ENCODE measurements at places on chromosomes 11 and 22. TPM values are rescaled to one million over a fixed set of nuclear protein-coding genes. Genes with fewer than 3 reads are reported as not detected.
A peak's percentile ranks its signal among the peaks of the same experiment; 100 is the strongest.

- H3K4me3 ChIP-seq = no peak overlapping the region
- peaks cover 13% of the 10 kb centered on the region for H3K36me3 ChIP-seq
- H3K27me3 ChIP-seq = peaks cover 8% of the 10 kb centered on the region
- no peak for DNase-seq
- H3K4me1 ChIP-seq = no peaks in the 10 kb centered on the region
These were observed 5.1 kb upstream of the KRTAP5-9 start for GRCh38 chr11:71542879-71543777.

- H3K4me3 ChIP-seq = no peak overlapping the region
- H3K27me3 ChIP-seq = peaks cover 4% of the 10 kb centered on the region
- no peak overlapping the region for H3K27ac ChIP-seq
- H3K4me1 ChIP-seq = peaks cover 3% of the 10 kb centered on the region
These were observed 70.5 kb downstream of the PKNOX2 start for GRCh38 chr11:125235071-125235471.

DNA sequence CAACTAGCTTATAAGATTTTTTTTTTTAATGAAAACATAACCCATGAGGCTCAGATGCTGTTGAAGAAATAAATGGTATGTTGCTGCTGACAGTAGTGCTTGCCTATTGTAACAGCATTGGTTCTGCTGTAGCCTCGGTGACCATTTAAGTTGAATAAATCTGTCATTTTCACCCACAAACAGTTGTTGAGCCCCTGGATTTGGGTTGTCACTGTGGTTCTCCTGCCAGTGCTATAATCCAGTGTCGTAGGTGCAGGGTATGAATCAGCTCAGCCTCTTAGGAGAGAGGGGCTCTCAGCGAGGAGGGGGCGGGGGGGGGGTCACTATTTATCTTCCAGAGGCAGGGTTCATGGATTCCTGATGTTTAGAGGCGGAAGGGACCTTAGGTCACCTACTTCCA, 49.9 kb upstream of the HORMAD2 start:
- H3K27me3 ChIP-seq = no peaks in the 10 kb centered on the region
- H3K4me3 ChIP-seq = no peak overlapping the region
- no peaks in the 10 kb centered on the region for H3K4me1 ChIP-seq
- H3K36me3 ChIP-seq = no peaks in the 10 kb centered on the region
- H3K27ac ChIP-seq = no peak overlapping the region

DNA sequence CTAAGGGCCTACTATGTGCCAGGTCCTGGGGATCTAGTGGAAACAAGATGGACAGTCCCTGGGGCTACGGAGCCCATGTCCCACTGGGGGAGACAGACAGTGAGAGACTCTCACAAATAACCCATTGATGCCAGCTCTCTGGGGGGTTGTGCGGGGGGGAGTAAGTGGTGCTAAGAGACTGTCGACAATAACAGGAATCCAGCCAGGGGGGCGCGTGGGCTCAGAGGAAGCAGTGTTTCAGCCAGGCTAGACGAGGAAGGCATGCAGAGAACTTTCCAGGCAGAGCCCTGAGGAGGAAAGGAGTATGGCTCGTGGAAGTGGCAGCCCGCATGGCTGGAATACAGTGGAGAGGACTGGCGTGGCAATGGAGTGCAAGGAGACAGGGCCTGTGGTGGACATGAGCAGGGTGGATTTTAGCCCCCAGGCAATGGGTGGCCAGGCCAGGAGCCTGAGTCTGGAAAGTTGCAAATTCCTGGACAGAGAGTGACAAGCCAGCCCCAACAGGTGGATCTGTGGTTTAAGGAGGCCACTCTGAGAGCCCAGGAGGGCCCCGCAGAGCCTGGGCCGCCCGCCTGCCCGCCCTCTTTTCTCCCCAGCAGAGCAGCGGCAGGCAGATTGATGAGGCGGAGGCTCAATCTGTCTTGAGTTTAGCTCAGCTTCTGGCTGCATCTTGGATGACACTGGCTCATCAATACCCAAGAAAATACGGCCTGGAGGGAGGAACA, 40.0 kb upstream of the TCF20 start:
- no peak overlapping the region for H3K27ac ChIP-seq
- peaks cover 50% of the 10 kb centered on the region for H3K4me1 ChIP-seq
- peak overlapping the region; percentile 10 for H3K4me3 ChIP-seq
- no peaks in the 10 kb centered on the region for H3K36me3 ChIP-seq
- H3K27me3 ChIP-seq = peaks cover 9% of the 10 kb centered on the region

DNA sequence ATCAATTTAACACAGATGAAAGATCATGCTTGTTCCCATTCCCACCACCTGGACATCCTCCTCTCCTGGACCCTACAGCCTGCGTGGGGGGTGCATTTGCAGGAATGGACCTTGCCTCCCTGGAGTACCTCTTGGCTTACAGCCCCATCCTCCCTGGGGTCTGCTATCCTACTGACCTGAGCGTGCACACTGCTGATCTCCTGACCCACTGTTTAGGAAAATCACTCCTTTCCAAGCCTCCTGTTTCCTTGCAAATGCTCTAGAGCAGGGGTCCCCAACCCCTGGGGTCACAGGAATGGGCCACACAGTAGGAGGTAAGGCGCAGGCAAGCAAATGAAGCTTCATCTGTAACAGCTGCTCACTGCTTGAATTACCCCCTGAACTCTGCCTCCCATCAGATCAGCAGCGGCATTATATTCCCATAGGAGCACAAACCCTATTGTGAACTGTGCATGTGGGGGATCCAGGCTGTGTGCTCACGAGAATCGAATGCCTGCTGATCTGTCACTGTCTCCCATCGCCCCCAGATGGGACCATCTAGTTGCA, 88.2 kb upstream of the SEPTIN5 start:
- DNase-seq = no peak
- H3K27ac ChIP-seq = peak overlapping the region; percentile 66
- peaks cover 5% of the 10 kb centered on the region for H3K36me3 ChIP-seq
- peaks cover 7% of the 10 kb centered on the region for H3K27me3 ChIP-seq

DNA sequence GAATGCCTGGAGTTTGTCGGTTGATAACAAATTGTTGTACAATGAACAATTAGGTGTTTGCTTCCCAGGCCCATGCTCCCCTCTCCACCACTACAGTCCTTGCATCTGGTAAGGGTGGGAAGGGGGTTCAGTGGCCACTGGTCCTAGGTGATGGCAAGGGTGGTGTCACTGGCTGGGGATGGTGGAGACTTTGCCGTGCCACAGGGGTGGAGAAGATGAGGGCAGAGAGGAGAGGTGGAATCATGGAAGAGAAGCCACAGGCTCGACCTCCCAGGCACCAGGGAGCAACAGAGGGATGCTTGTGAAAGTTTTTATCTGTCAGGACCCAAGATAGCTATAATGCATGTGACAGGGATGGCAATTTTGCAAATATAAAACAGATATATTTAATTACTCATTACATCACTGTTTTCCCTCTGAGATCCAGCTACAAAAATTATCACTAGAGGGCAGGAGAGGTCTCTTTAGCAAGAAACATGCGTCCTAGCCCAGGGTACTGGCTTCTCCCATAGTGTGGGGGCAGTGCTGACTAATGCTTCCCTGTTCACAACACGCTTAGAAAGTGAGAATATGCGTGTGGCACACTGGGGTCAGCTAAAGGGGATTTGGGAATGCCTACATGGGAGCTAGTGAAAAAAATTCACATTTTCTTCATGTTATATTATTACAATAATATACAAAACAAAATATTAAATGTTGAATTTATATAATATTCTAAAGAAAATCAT, 49.0 kb upstream of the AMPD3 start:
- H3K36me3 ChIP-seq = no peaks in the 10 kb centered on the region
- no peak overlapping the region for H3K27ac ChIP-seq
- H3K4me3 ChIP-seq = no peak overlapping the region
- no peaks in the 10 kb centered on the region for H3K4me1 ChIP-seq

- H3K27me3 ChIP-seq = peaks cover 7% of the 10 kb centered on the region
- no peak for DNase-seq
- peaks cover 25% of the 10 kb centered on the region for H3K4me1 ChIP-seq
- H3K27ac ChIP-seq = peak overlapping the region; percentile 77
- H3K36me3 ChIP-seq = no peaks in the 10 kb centered on the region
These were observed 53.6 kb upstream of the USP47 start for GRCh38 chr11:11788063-11788710.

GRCh38 chr22:31179345-31179744, 19.4 kb downstream of the RNF185 start:
- no peak overlapping the region for H3K27ac ChIP-seq
- no peaks in the 10 kb centered on the region for H3K27me3 ChIP-seq
- no peak overlapping the region for H3K4me3 ChIP-seq
- no peaks in the 10 kb centered on the region for H3K4me1 ChIP-seq

- H3K4me1 ChIP-seq = no peaks in the 10 kb centered on the region
- H3K27ac ChIP-seq = no peak overlapping the region
- no peaks in the 10 kb centered on the region for H3K36me3 ChIP-seq
These were observed 41.2 kb downstream of the HEPHL1 start for GRCh38 chr11:94062360-94062759.

DNA sequence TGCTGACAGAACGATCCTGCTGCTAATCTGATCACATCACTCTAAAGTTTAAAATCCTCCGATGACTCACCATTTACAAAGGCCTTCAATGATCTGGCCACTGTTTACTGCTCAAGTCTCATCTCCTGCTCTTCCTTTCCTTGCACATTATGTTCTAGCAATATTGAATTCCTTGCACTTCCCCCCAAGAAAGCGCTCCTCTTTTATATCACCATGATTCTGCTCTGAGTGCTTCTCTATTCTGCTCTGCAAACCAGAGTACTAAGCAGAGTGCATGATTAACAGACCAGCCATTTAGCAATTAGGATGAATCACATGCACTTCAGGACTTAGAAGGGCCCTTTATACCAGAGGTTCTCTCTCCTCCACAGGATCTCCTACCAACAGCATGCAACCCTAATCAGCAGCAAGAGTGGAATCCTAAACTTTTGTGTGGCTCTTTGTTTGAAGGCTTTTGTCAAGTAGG, 1122.8 kb upstream of the CCDC90B start:
- no peaks in the 10 kb centered on the region for H3K4me1 ChIP-seq
- no peak overlapping the region for H3K4me3 ChIP-seq
- H3K27me3 ChIP-seq = no peaks in the 10 kb centered on the region
- H3K27ac ChIP-seq = no peak overlapping the region
- no peaks in the 10 kb centered on the region for H3K36me3 ChIP-seq

GRCh38 chr22:36486619-36487384, 5.4 kb upstream of the TXN2 start:
- H3K36me3 ChIP-seq = peaks cover 31% of the 10 kb centered on the region
- DNase-seq = no peak
- H3K4me3 ChIP-seq = no peak overlapping the region
- H3K27ac ChIP-seq = no peak overlapping the region

DNA sequence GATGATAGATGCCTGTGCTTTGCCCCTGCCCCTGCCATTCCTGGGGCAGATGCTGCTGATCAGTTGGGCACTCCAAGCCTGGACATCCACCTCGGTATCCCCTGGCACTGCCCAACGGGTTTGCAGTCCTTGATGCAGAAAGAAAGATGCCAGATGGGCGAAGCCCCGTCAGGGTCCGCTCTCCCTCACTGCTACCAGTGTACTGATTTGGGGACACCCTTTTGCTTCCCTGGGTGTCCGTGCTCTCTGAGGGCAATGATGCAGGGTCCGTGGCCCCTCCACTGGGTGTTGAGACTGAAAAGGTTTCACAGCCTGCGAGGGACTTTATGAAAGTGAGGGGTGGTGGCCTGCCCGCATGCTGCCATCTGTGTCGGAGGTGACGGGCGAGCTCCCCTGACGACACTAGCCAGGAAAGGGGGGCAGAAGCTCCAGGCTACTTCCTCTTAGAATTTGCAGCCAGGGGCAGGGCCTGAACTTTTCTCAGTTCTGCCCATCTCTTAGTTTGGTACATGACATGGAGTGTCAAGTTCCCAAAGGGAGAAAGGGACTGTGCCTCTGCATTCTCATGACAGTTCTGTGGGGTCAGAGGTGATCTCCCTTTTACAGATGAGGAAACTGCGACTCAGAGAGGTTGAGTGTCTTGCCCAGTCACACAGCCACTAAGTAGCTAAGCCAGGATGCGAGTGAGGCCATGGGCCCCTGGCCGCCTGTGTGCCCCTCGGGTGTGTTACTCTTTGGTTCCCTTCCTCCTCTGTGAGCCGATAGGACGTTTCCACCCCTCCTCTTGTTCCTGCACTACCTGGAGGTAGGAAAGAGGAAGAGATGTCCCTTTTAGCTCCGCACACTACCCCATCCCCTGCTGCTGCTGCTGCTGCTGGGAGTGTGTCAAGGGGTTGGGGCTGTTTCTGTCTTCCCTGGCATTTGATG, 96.6 kb downstream of the BCR start:
- peaks cover 18% of the 10 kb centered on the region for H3K27me3 ChIP-seq
- H3K4me3 ChIP-seq = no peak overlapping the region
- DNase-seq = no peak

GRCh38 chr11:45982656-45983470, 60.4 kb downstream of the LARGE2 start:
- H3K4me3 ChIP-seq = peak overlapping the region; percentile 82
- peaks cover 6% of the 10 kb centered on the region for H3K27me3 ChIP-seq
- no peaks in the 10 kb centered on the region for H3K36me3 ChIP-seq
- peaks cover 40% of the 10 kb centered on the region for H3K4me1 ChIP-seq

- H3K36me3 ChIP-seq = no peaks in the 10 kb centered on the region
- peak overlapping the region; percentile 90 for H3K27ac ChIP-seq
- DNase-seq = no peak
- no peak overlapping the region for H3K4me3 ChIP-seq
- peaks cover 32% of the 10 kb centered on the region for H3K4me1 ChIP-seq
- H3K27me3 ChIP-seq = peaks cover 3% of the 10 kb centered on the region
These were observed 49.8 kb downstream of the CLMP start for GRCh38 chr11:123145220-123145619.

GRCh38 chr22:38214302-38215056, 12.7 kb downstream of the MAFF start:
- peaks cover 4% of the 10 kb centered on the region for H3K36me3 ChIP-seq
- DNase-seq = peak; percentile 84
- H3K27me3 ChIP-seq = peaks cover 13% of the 10 kb centered on the region

DNA sequence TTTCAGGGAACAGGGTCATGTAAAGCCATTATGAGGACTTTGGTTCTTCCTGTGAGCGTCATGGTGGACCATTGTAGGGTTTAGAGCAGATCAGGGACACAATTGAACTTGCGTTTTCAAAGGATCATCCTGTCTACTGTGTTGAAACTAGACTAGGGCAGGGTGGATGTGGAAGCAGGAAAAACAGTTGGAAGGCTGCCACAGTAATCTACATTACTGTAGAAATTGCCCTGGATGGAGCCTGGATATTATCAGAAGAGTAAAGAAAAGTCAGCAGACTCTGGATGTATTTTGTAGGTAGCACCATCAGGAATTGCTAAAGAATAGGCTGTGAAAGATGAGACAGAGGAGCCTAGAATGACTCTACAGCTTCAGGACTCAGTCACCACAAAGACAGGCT, 5.4 kb downstream of the POU2AF2 start:
- no peak for DNase-seq
- peaks cover 2% of the 10 kb centered on the region for H3K4me1 ChIP-seq
- H3K27me3 ChIP-seq = no peaks in the 10 kb centered on the region
- H3K4me3 ChIP-seq = no peak overlapping the region
- no peaks in the 10 kb centered on the region for H3K36me3 ChIP-seq

OMP gene
- total RNA-seq = not detected

FUT4 gene
- 2.2 TPM for total RNA-seq

ENTHD1 gene
- not detected for total RNA-seq
